ENCODE measurements at places on chromosomes 2 and 18.

GRCh38 chr18:78979730-78980278 is at the start of gene SALL3:
TSS of gene SALL3 (plus strand) at chr18:78979818. CDS start at chr18:78980275, 457 bp downstream.
- no peak for DNase-seq

GRCh38 chr18:77208964-77209363 is 40.7 kb upstream of the GALR1 start:
- peak; percentile 17 for DNase-seq

DNA sequence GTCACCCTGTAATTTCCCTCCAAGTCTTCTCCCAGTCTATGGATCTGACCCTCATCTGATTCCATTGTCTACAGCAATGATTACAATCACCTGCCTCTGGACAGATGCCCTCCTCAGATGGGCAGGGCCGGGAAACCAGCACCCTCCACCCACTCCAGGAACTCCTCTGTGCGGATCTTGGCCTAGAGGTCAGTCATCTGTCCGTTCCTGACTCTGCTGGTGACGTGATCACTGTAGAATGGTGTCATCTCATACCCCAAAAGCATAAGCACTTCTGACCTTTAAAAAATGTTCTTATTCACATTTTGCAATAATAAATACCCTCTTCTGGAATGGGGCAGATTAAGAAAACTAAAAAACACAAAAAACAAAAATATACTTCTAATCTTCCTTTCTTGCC is 29.5 kb upstream of the BZW1 start:
- no peak for DNase-seq

DNA sequence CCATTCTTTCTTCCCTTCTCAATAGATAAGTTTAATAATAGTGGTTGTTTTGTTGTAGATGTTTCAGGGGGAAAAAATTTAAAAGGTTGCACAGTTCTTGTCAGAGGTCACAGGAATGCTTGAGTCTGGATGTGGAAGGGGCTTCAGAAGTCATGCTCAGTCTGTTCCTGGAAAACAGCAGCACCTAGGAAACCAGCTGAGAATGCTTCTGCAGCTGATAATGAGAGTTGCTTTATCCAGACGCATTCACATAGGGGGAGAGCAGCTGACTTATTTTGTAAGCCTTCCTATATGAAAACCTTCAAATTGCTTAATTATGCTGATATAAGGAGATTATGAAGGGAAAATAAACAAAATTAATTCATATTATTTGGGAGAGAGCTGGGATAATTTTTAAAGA is 235.5 kb downstream of the GULP1 start:
- no peak for DNase-seq

Data from NCI-H2029 (cell line).